ENCODE measurements at places on chromosomes 1 and 21. TPM values are rescaled to one million over a fixed set of nuclear protein-coding genes. Genes with fewer than 3 reads are reported as not detected.

- no peak for DNase-seq
Measured at GRCh38 chr1:209707308-209707707, 2.7 kb downstream of the HSD11B1 start.

- DNase-seq: no peak
Measured at GRCh38 chr1:147560765-147561471, 19.6 kb downstream of the BCL9 start.

DNA sequence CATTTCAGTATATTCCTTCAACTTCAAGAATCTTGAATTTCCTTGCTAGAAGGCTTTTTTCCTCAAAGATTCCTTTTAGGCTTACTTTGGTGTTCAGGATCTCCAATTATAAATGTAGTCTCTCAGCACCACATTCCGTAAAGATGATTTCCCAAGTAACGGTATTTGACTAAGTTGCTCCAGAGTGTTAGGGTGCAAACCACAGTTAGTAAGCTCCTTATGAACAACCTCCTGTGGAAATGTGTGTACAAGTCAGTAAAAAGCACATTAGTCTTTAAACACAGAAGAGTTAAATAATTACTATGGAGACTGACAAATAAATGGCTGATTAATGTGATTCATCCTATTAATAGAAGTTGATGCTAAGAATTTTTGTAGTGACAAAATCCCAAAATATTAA, 10.3 kb downstream of the DONSON start:
- no peak for DNase-seq

- no peak for DNase-seq
Measured at GRCh38 chr1:245679821-245680780, 525.3 kb downstream of the KIF26B start.

DNA sequence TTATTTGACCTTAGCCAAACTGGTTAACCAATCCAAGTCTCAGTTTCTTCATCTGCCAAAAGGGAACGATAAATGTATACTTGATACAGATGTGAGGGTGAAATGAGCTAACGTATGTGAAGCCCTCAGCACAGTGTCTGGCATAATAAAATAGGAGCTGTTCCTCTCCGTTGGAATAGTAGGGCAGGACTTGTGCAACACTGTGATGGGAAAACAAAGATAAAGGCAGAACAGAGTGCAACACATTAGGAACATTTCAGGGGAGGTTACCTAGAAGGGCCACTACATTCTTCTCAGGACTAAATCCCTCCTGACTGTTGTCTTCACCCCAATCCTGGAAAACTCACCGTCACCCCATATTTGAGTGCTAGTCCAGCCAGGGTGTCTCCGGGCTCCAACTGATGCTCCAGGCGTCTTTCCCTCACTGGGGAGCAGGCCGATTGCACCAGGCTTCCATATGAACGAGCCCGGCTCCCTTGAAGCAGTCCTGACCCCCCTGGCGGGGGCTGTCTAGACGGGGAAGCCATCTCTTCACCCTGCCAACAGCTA, 896 bp downstream of the LYSMD1 start:
- DNase-seq: no peak

- DNase-seq: no peak
Measured at GRCh38 chr1:81819613-81820012, 18.9 kb downstream of the ADGRL2 start.

DNA sequence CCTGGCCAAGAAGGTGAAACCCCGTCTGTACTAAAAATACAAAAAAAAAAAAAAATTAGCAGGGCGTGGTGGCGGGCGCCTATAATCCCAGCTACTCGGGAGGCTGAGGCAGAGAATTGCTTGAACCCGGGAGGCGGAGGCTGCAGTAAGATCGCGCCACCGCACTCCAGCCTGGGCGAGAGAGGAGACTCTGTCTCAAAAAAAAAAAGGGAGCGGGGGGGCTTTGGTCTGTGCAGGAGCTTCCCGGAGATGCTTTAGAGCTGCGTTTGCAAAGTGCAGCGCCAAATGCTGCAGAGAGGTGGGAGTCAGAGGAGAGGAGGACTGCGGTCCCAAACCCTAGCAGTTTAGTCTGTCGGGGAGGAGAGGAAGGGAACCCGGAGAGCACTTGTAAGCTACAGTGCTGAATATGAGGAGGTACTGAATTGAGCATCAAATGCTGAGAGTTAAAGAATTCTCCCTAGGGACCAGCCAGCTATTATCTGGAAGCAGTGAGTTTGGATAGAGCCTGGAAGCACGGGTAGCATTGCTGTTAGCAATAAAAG, 569 bp downstream of the FALEC start:
- DNase-seq: peak; percentile 30

GRCh38 chr1:905071-905749, 18.5 kb upstream of the SAMD11 start:
- peak; percentile 30 for DNase-seq

DNA sequence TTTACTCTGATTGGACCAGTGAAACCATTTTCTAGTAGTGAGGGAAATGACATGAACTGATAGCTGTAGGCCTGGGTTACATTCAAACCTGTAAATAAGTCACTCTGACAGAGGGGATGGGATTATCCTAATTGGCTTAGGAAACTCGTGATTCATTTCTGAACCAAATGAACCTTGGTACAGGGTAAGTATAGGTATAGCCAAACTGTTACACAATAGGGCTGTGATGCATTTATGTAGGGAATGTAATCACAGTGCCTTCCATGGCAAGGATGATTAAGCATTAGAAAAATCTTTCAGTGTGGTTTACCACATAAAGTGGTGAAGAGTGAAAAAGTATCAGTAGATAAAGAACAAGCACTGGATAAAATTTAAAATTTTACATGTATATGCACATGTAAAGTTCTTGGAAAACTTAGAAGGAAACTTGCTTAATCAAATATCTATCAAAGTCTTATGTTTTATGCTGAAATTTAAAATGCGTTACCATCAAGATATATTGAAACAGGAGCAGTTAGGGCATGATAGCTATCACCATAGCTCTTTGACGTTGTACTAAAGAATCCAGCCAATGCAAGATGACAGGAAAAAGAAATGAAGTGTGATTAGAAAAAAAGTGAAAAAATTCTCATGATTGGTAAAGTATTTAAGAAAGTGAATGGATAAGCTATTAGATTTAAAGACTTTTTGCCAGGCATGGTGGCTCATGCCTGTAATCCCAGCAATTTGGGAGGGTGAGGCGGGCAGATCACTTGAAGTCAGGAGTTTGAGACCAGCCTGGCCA, 63.0 kb downstream of the RABGAP1L start:
- DNase-seq: no peak

- peak; percentile 48 for DNase-seq
Measured at GRCh38 chr21:25638660-25639550, at the start of gene JAM2. JAM2 (plus strand) TSS chr21:25639258; CDS start chr21:25639822, 564 bp downstream.

GRCh38 chr1:203320591-203321272, 15.4 kb downstream of the BTG2 start:
- peak; percentile 82 for DNase-seq

GRCh38 chr1:73100216-73100615, 817.9 kb upstream of the NEGR1 start:
- DNase-seq: no peak

DNA sequence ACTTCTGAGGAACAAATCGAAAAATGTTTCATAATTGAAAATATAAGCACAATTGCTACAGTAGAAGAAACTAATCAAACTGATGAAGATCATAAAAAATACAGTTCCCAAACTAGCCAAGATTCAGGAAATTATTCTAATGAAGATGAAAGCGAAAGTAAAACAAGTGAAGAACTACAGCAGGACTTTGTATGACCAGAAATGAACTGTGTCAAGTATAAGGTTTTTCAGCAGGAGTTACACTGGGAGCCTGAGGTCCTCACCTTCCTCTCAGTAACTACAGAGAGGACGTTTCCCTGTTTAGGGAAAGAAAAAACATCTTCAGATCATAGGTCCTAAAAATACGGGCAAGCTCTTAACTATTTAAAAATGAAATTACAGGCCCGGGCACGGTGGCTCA, 30.6 kb downstream of the IFNAR1 start:
- DNase-seq: no peak

DNA sequence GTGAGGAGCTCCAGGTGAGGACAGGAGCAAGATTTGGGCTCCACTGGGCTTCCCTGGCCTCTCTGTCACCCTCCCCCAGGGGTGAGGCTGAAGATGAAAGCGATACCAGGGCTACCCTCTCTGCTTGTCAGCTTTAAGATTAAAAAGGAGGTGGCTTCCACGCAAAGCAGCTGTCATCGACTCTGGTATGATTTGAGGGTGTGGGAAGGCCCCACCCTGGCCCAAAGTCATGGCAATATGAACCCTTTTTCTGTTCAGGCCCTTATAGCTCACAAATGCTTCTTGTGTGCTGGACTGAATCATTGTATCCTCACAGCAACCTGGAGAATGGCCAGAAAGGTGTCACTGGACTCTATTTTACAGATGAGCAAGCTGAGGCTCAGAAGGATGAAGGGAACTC, 41.6 kb downstream of the NUAK2 start:
- DNase-seq: no peak

GRCh38 chr1:36157115-36157903, 1.3 kb downstream of the MAP7D1 start:
- DNase-seq: no peak

GRCh38 chr1:233233508-233234040, 62.0 kb downstream of the PCNX2 start:
- no peak for DNase-seq

- DNase-seq: peak; percentile 87
Measured at GRCh38 chr1:28296401-28297261, 32.2 kb upstream of the MED18 start.

- no peak for DNase-seq
Measured at GRCh38 chr1:67629370-67630075, 55.5 kb upstream of the GADD45A start.

DNA sequence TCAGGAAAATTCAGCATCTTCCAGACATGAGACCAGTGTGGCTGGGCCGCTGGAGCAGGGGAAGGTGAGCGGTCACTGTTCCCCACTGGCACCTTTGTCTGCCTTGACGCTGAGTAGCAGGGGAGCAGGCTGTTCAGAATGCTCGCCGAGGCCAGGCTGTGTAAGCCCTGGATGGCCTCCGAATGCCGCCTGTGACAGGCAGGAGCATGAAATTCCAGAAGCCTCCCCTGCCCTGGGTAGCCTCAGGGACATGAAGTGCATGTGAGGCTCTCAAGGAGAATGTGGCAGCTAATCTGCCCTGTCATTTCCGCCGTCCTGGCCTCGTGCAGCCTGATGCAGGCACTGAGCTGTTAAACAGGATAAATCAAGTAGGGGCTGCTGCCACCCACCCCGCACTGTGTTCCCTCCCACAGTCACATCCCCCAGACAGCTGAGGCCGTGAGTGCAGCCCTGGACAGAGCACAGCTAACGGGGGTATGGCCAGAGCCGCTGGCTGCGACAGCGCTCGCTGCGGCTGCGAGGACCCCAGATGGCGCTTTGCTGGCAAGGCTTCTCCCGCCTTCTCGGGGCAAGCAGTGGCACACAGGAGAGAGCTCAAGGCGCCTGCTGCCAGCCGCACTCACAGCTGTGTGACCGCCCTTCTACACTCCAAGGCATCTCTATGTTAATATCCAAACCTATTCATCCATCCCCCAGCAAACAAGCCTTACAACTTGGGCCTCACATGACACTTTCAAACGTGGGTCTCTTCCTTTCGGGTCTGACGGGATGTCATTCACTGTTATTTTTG, 105.0 kb upstream of the COL6A1 start:
- DNase-seq: peak; percentile 30

DNA sequence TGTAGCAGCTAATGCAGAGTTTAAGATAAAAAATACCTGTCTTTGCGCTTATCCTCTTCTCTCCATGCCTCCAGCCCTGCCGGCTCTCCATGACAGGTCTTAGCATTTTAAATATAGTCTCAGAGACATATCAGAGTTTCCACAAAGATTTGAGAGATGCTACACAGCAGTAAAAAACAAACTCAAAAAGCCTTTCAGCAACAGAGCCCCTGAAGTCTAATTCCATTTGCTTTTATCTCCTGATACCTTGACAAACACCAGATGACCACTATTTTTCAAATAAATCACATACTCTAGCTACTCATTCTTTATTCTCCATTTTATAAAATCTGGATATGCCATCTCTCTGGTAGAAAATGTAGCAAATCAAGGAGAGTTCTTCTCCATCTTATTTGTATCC, 79.5 kb upstream of the LRRC53 start:
- DNase-seq: no peak

- peak; percentile 68 for DNase-seq
Measured at GRCh38 chr1:116847688-116848531, 61.8 kb upstream of the PTGFRN start.

- no peak for DNase-seq
Measured at GRCh38 chr21:23014021-23014420, 2015.8 kb downstream of the NCAM2 start.

GRCh38 chr1:76292418-76293184, 218.1 kb downstream of the ST6GALNAC3 start:
- DNase-seq: no peak

- DNase-seq: no peak
Measured at GRCh38 chr1:77817368-77818209, 38.1 kb downstream of the MIGA1 start.

GRCh38 chr1:48493041-48493440, 21.0 kb upstream of the SPATA6 start:
- no peak for DNase-seq

DNA sequence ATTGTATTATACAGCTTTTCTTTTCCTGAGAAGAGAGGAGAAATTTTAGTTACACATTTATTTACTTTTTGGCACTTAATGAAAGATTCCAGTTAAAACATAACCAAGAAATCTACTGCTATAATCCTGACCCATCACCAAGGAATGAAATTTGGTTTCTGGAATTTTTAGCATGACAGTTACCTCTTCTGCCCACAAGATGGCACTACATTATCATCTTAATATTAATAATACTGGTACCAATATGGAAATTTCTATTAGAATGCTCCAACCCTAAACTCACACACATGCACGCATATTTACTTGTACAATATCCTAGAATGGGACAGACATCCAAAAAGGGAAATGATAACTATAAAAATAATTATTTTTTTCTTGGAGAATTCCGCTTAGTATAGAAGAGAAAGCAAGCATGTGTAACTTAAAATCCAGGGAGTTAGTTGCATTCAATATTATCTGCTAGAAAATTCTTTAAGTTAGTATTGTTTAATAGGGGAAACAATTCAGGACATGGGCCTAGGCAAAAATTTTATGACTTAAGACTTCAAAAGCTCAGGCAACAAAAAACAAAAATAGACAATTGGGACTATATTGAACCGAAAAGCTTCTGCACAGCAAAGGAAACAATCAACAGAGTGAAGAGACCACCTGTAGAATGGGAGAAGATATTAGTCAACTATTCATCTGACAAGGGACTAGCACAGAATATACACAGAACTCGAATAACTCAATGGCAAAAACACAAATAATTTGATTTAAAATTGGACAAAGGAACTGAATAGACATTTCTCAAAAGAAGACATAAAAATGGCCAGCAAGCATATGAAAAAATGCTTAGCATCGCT, 37.4 kb downstream of the MAP3K21 start:
- no peak for DNase-seq

The LRRC7 gene
- total RNA-seq: not detected

The CRP gene
- 2.1 TPM for total RNA-seq

The OR2G6 gene
- not detected for total RNA-seq

The TRIM17 gene
- total RNA-seq: 3.2 TPM

The TCP10L gene
- not detected for total RNA-seq

The OR2T29 gene
- total RNA-seq: not detected

The IL12RB2 gene
- 0.64 TPM for total RNA-seq

The ARHGEF16 gene
- not detected for total RNA-seq

The AMPD1 gene
- total RNA-seq: 1.3 TPM

The IVL gene
- not detected for total RNA-seq

The RPS6KC1 gene
- 64.2 TPM for total RNA-seq

The CDC14A gene
- total RNA-seq: 27.4 TPM

The PLA2G4A gene
- total RNA-seq: 8.7 TPM

The BMP8B gene
- total RNA-seq: not detected

All from uterus (tissue), 4 donors.